ENCODE measurements at places on chromosomes 7 and 10.

- no peak for DNase-seq
Measured at GRCh38 chr10:48465860-48466521, 138.9 kb downstream of the ARHGAP22 start.

- peak; percentile 8 for DNase-seq
Measured at GRCh38 chr7:73517241-73517995, 4.7 kb downstream of the BAZ1B start.

DNA sequence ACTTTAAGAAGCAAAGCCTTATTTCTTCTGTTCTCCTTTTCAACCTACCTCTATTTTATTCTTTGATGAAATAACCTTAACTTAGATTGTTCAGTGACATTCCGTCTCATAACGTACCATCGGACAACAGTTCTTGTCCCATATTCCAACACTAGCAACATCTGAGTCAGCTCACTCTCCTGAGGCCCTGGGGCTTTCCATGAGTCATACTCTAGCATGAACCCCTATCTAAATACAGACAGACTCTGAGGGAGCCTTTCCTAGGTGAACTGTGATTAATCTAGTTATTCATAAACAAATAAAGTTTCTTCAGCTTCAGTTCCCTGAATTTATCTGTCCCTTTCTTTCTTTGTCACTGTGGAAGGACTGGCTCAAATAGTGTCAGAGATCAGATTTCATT lies 168.7 kb upstream of the LYZL1 start:
- DNase-seq: no peak

DNA sequence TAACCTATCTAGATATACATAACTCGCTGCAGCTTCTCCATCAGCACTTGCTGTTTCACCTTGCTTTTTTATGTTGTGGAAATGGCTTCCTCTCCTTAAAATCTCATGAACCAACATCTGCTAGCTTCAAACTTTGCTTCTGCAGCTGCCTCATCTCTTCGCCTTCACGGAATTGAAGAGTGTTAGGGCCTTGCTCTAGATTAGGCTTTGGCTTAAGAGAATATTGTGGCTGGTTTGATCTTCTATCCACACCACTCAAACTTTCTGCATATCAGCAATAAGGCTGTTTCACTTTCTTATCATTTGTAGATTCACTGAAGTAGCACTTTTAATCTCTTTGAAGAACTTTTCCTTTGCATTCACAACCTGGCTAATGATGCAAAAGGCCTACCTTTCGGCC lies 49.2 kb upstream of the AGR3 start:
- no peak for DNase-seq

DNA sequence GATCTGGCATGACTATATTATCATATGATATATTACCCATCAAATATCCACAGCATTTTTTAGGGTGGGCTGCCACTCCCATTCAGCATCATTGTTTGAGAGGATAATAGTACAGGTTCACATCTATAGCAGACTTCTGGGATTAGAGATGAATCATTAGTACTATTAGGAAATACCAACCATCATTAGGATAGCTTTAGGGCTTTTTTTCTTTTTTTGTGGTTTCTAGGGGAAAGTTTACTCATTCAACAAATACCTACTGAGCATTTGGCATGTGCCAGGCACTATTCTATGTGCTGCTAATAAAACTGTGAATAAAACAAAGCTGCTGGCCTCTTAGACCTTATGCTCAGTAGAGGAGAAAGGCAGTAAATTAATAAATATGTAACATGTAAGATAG lies 40.6 kb downstream of the NHLRC2 start:
- DNase-seq: no peak

- DNase-seq: no peak
Measured at GRCh38 chr7:139873593-139874301, 44.7 kb downstream of the TBXAS1 start.

GRCh38 chr7:17168416-17168815 lies 130.0 kb upstream of the AHR start:
- DNase-seq: no peak

DNA sequence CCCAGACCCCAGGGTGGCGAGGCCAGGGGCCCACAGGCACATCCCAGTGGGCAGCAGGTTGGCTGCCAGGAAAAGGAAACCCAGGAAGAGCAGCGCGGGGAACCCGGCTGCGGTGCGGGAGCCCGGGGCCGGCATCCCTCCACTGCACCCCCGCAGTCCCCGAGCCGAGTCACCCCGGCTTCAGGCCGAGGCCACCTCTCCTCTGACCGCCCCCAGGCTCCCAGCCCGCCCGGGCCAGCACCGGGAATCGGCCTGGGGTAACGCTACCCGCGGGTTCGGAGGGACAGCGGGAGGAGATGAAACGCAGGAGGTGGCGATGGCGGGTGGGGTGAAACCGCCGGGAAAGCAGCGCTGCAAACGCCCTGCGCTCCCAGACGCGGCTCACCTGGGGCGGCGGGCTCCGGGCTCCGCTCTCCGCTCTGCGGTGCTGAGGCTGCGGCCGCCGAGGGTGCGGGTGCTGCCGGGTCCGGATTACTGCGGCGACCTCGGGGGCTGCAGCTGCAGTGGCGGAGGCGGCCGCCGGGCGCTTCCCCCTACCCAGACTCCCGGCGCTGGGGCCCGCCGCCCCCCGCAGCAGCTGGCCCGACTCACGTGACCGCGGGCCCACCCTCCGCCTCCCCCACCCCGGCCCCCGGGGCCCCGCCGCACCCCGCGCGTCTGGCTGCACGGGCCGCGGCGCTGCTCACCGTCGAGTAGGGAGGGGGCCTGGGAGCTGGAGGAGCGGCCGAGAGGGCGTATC lies at the start of gene SCRN1:
Gene SCRN1 (minus strand): TSS at position 545 of the 739 bp plus-strand sequence. CDS start 20,734 bp downstream, outside the sequence.
- DNase-seq: peak; percentile 51

DNA sequence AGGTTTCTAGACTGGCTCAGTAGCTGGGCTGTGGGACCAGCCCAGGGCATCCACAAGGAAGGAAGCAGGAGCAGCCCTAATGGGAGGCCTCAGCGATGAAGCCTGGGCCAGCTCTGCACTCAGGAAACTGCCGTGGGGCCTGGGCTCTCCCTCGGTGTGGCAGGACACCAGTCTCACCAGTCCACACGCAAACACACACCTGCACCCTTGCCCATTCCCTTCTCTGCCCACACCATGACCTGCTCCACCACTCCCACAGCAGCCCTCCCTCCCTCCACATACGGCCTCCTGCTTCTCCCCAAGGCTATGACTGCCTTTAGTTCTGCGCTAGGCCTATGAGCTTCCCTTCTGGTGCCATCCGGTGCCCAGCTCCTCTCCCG lies 7.1 kb downstream of the FGF8 start:
- DNase-seq: no peak

All from activated T-cell treated with anti-CD3 and anti-CD28 coated beads, Interleukin-2, amount 50 U/mL, for 1 hour (primary cell).